Cerebellar nuclear complex (tissue), 1 donor: ENCODE measurements at places on chromosomes 3 and 15.

DNA sequence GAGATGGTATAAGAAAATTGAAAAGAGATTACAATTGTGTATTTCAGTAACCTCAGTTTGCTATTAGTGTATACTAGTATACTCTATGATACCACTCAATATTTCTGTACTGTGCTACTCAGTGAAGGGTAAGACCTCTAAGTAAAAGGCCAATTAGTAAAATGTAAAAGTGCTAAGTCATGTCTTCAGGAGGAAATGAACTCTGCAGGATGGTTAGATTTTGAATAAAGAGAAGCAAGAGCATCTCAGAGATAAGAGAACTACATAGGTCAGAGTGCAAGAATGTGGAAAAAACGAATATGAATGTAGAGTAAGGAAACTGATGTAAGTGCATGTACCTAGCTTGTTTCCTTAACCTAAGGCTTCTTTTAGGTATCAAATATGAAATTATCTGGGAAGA is 796.6 kb upstream of the GBE1 start:
- DNase-seq = no peak

- no peak for DNase-seq
Measured at GRCh38 chr3:13235897-13236296, 162.7 kb upstream of the IQSEC1 start.

- DNase-seq = no peak
Measured at GRCh38 chr15:91548549-91548948, 305.0 kb upstream of the SLCO3A1 start.

DNA sequence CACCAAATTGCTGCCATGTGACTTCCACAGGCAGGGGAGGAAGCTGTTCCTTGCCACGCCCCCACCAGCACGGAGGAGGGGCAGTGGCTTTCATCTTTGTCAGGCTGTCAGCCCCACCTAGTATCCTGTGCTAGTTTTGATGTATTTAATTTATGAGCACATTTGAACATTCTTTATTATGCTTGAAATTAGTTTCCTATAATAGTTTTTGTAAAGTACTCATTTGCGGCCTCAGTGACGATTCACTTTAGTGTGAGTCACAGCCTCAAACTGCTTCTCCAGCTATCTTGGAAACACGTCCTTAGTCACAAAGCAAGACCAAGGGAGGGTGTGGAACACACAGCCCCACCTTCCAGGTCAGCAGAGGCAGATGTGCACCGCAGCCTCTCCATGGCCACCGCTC is 239.9 kb upstream of the ATP10A start:
- DNase-seq = no peak

DNA sequence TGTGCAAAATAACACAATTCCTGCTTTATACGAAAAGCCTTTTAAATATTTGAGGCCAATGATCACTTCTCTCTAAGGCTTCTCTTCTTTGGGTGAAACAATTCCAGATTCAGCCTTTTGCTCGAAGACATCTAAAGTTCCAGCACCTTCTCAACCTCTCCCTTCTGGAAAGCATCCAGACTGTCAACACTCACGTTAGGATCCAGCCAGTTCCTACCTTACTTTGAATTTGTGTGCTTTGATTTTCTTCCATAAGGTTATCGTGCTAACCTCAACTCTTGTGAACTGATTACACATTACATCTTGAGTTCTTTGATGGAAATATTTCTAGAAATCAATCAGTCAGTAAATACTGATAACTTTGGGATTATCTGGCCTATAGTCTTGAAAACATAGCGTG is 125.3 kb upstream of the ETV5 start:
- no peak for DNase-seq

DNA sequence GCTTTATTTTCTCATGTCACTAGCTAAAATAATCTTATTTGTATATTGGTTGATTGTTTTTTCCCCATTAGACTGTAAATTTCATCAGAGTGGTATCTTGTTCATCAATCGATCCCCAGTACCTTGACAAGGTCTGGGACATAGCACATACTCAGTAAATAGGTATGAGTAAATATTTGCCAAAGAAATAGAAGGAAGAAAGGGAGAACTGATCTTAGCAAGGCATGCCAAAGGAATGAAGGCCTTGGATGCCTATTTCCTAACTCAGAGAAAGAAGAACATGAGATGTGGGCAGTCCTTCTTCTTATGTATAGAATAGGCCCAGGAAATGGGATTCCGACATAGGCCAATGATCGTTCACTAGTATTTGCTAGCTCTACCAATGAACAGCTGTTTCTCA is 54.7 kb downstream of the ISL2 start:
- DNase-seq = no peak

DNA sequence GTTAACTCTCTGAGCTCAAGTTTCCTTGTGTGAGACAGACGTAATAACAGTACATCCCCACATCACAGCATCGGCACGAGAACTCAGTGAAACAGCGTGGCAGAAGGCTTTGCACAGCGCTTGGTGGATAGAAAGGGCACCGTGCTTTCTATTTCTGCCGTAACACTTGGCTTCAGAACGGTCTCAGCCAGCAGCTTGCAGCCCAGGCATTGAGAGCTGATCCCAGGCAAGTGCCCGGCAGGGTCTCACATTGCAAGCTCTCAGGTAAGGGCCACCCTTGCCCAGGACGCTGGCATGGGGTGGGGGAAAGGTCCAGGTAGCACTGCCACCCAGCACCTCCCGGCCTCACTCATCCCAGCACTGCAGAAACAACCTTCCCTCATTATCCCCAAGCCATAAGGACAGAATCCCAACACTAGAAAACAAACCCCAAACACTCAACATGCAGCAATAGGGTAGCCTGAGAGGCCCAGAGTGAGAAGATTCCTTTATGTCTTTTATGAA is 70.5 kb upstream of the ITGA11 start:
- DNase-seq = no peak

GRCh38 chr3:94137377-94137776 is 74.5 kb downstream of the NSUN3 start:
- no peak for DNase-seq

GRCh38 chr3:37463163-37463562 is 288.8 kb upstream of the LRRFIP2 start:
- no peak for DNase-seq

DNA sequence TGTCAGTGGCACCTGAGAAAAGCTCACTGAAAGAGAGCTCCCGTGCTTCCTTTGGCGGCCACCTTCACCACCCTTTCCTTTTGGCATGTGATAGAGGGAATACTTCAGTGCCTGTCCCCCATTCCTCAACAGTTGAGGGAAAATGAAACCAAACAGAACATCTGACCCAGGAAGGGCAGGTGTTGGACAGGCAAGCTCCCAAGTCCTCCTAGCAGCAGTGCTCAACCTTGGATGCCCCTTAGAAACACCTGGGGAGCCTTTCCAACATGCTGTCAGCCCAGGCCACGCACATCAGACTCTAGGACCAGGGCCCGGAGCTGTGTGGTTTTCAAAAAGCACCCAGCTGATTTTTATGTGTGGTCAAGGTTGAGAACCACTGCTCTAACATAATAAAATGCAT is 22.4 kb downstream of the LDHAL6B start:
- DNase-seq = no peak

- no peak for DNase-seq
Measured at GRCh38 chr3:14047841-14048240, 76.8 kb downstream of the CHCHD4 start.

- DNase-seq = no peak
Measured at GRCh38 chr3:139732729-139733128, 55.0 kb upstream of the NMNAT3 start.

GRCh38 chr3:9500108-9501050 is 53.2 kb downstream of the LHFPL4 start:
- no peak for DNase-seq

DNA sequence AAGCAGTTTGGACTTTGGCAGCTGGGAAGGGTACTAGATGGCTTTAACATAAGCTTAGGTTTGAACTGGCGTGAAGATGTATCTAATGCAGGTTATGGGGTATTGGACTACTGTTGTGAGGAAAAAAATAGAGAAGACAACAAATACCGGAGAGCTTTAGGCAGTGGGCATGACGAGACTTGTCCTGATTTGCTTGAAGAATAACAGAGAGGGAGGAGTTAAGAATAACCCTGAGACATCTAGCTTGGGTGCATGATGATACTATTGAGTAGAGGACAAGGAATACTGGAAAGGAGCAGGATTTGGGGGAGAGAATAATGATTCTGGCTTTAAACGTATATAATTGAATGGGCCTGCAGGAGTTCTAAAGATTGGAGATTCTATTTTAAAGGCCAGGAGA is 249.5 kb upstream of the AZI2 start:
- DNase-seq = no peak

DNA sequence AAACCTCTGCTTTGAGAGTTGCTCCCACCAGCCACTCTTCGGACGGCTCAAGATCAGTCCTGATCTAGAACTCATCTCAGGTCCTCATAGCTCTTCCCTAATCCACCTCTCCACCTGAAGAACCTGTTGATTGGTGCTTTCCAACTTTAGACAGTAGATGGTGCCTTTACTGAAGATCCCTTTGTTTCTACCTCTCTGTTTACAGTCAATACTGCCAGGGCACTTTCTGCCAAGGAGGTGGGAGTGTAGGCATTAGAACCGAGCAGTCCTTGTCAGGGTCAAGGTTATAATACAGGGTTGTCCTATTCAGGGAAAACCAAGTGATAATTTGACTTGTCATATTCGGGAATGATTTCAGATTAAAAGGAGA is 1.2 kb downstream of the CGNL1 start:
- DNase-seq = no peak

GRCh38 chr3:182527745-182528144 is 265.6 kb upstream of the ATP11B start:
- no peak for DNase-seq

GRCh38 chr15:58369261-58369701 is 62.5 kb upstream of the LIPC start:
- DNase-seq = no peak

DNA sequence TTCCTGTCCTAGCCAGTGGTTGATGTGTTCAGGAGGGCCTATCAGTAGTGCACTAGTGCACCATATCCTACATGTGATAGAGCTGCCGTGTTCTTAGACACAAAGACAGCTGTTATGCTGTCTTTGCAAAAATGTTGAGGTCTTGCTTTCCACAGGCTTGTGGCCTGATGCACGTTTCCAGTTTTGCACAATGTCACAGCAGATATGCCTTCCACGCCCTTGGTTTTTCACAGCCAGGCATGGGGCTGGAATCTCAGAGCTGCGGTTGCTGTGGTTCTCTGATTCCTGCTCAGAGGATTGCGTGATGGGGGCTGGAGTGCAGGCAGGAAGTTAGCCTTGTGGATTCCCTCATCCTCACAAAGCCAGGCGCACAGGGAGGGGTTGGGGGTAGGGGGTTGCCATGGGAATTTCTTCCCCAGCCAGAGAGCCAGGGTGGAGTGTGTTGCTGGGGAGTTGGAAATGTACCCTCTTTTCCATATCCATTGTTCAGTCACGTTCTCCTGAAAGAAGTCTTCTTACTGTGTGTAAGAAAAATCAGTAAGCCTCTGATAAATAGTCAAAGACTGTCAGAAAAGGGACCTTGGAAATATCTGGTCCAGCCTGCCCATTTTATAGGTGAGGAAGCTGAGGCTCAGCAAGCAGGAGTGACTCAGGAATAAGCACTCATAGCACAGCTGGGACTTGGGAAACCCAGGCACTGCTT is 79.4 kb downstream of the SMAD3 start:
- no peak for DNase-seq

GRCh38 chr3:155554777-155555451 is 190.0 kb downstream of the PLCH1 start:
- DNase-seq = no peak

DNA sequence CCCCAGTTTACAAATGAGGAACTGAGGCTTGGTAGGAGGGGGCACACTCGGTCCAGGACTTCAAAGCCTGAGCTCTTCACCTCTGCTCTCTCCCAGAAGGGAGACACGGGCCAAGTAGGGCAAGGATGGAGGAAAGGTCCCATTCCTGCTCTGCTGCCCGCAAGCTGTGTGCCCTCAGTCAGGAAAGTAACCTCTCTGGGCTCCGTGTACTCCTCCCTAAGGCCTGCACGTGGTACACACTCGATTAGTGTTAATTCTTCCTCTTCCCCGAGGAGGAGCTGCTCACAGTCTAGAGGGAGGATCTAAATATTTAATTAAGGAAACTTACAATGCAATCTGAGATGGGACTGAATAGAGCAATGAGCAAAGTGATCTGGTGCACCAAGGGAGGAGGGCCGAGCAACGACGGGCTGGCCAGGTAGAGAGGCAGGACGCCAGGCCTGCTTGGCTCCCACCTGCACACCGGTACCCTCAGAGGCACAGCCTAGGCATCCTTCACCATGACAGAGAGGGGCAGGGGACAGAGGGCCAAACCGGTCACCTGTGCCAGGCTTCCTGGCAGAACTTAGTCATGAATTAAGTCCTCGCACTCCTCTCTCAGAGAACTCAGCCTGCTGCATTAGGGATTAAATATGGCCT is 47.2 kb upstream of the IQSEC1 start:
- no peak for DNase-seq

DNA sequence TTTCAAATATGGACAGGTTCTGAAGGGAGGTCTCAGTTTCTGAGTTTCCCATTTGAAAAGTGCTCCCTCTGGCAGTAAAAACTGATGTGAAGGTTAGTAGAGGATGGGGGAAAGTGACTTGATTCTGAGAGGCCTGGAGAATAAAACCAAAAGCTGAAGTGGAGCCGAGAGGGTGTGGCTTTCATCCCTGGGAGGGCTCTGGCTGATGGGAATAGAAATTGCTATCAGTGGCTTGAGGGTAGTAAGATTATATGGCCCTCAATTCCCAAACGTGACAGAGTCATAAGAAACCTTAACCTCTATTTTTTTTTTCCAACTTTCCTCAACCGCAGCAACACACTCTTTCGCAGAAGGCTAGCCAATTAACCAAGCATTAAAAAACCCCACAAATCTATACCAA is 185.9 kb downstream of the MEIS2 start:
- DNase-seq = no peak

GRCh38 chr3:195159814-195160165 is 111.2 kb downstream of the XXYLT1 start:
- DNase-seq = no peak

DNA sequence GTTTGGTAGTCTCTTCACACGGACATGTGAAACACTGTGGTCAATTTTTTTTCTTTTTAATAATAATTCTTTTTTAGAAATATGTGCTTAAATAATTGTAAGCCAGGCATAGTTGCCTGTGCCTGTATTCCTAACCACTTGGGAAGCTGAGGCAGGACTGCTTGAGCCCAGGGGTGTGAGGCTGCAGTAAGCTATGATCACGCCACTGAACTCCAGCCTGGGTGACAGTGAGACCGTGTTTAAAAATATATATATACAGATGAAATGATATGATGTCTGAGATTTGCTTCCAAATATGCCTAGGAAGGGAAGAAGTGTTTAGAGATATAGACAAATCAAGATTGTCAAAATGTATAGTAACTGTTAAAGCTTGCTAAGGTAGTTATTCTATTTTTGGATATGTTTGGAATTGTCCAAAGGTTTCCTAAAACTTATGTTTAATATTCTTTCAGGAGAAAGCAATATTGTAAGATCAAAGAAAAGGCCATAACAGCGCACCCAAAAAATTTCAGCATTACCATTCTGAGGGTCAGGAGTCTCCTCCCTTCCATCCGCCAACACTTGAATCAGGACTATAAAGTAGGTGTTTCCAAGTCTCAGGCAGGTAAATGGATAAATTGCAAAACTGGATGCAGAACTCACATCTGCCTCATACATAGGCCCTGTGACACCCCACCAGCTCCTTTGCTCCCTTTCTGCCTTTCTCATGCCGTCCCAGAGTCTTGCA is 532 bp upstream of the SELENOT start:
- no peak for DNase-seq
